NCI-H446 (cell line): ENCODE measurements at places on chromosomes 12 and 14.

DNA sequence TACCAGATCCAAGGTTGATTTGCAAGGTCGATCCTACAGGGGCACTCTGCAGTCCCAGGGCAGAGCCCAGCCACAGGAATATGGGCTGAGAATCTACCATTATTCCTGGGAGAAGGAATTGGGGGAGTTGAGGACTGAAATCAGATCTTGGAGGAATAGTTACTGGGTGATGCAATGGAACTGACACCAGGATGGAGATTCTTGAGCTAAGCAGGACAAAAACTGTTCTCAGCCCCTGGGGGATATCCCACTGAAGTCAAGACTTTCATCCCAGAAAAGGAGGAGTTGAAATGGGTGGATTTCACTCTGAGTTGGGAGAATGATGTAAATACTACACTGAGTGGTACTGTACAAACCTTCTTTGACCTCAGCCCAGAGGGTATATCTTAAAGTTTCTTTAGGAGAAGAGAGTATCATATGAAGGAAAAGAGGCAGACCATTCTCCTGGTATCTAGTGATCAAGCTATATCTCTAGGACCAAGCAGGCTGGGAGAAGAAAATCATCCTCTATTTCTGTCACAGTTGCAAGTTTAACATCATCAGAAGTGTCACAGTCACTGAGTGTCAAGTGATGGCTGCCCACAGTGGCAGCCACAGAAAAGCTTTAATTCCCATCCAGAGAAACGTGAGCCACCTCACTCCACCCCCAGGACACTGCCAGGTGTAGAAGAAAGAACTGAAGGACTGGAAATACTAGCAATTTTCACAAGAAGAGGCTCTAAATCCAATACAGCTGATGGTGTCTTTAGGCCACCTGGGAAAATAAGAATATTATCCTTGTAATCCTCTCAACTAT lies 181.9 kb downstream of the NUAK1 start:
- DNase-seq = no peak

GRCh38 chr12:3328081-3328480 lies 162.9 kb upstream of the PRMT8 start:
- no peak for DNase-seq

- no peak for DNase-seq
Measured at GRCh38 chr12:8887285-8887715, 27.0 kb upstream of the PHC1 start.

- DNase-seq = no peak
Measured at GRCh38 chr14:99807413-99808153, 14.4 kb downstream of the EML1 start.

- DNase-seq = peak; percentile 2
Measured at GRCh38 chr12:109386059-109386433, 38.3 kb downstream of the MYO1H start.

- no peak for DNase-seq
Measured at GRCh38 chr14:95233702-95234241, 76.4 kb upstream of the DICER1 start.

GRCh38 chr12:7221486-7221885 lies 32.0 kb downstream of the PEX5 start:
- DNase-seq = no peak

- no peak for DNase-seq
Measured at GRCh38 chr12:32084017-32084688, 22.5 kb upstream of the BICD1 start.

GRCh38 chr12:106918746-106919145 lies 37.0 kb upstream of the TMEM263 start:
- peak; percentile 39 for DNase-seq

DNA sequence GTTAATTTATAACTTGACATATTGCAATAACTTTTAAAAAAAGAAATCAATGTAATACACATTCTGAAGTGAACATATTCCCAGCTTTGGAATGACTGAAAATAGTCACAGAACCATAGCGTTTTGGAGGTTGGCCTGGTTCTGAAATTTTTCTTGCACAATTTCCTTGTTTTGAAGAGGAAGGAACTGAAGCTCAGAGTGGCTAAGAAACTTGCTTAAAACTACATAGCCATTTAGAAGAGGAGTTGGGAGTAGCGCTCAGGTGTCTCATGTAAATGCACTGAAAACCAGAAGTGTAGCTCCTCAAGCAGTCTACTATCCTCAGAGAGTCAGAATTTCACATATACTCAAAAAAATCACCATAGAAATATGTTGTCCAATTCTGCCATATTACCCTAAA lies 41.2 kb downstream of the SLC38A1 start:
- no peak for DNase-seq

GRCh38 chr14:39122330-39123138 lies 8.4 kb downstream of the GEMIN2 start:
- DNase-seq = no peak

- DNase-seq = no peak
Measured at GRCh38 chr12:126160912-126161311, 1095.7 kb downstream of the AACS start.

- DNase-seq = peak; percentile 25
Measured at GRCh38 chr14:51079489-51079888, 15.4 kb downstream of the TRIM9 start.

- DNase-seq = no peak
Measured at GRCh38 chr14:101743701-101744100, 17.8 kb upstream of the PPP2R5C start.

DNA sequence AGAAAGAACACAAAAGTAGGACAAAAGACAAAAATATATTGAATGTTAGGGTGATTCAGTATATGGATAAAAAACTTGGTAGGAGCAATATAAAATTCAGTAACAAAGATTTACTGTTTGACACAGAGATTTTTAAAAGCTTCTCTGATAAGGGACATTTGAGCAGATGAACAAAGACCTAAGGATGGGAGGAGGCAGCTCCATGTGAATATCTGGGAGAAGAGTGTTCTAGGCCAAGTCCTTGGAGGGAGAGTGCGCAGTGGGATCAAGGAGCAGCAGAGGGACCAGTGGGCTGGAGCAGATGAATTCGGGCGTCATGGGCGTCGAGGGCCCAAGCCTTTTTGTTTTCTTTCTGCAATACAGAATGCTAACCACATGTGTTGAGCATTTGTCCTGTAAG lies 174.4 kb downstream of the PRKCH start:
- DNase-seq = no peak

DNA sequence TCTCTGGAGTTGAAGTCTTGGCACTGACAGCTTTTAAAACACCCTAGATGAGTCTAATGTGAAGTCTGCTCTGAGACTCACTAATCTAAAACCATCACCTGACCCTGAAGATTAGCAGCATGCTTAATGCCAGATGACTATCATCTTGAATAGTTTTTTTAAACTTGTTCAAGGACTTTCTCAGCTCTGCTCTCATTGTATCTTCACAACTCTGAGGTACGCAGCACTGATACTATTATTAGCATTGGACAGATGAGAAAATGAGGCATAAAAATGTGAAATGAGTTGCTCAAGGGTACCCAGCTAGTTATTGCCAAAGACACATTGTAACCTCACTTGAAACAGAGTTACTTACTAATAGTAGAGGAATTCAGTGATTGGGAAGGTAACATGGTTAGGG lies 4.8 kb downstream of the SLC38A1 start:
- no peak for DNase-seq

GRCh38 chr14:82655770-82656169 lies 1122.1 kb upstream of the SEL1L start:
- no peak for DNase-seq

GRCh38 chr12:71456990-71457389 lies 17.4 kb downstream of the LGR5 start:
- no peak for DNase-seq

GRCh38 chr12:102465762-102466560 lies 14.4 kb downstream of the IGF1 start:
- no peak for DNase-seq

DNA sequence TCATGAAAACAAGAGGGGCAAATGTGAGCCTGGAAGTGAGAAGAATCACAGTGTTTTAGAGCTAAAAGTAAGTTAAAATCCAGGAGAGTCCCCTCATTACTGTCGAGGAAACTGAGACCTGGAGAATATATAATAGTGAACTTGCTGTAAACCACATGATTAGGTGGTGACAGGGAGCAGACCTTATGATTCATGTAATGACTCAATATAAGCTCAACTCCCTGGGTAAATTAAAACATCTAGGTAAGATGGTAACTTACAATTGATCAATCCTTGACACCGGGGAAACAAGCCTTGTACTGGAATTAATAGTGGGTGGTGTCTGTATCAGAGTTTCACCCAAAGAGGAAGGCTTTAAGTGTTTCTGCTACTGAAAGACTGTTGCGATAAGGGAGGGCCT lies 269.3 kb downstream of the SNAPC1 start:
- no peak for DNase-seq

DNA sequence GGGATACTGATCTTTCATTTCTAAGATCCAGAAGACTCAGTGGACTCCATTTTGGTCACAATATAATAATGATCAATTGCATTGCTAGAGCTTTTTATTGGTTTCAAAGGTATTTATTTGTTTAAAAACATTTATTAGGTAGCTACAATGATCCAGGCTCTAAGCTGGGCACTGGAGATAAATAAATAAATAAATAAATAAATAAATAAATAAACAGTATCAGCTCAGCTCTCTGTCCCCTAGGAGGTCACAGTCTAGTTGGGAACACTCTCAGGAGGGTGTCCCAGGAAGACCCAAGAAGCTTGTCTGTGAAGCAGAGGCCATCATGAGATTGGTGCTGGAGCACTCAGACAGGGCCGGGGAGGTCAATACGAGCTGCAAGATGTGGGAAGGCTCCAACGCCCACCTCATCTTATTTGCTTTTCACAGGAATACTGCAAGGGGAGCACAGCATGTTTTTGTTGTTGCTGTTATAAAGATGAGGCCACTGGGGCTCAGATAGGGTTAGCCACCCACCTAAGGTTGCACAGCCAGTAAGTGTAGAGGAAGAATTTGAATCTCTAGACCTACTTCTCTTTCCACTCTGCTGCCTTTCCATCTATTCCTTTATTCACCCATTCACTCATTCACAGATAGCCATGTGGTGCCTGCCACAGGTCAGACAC lies 15.5 kb downstream of the ASB2 start:
- DNase-seq = no peak
